ENCODE measurements at places on chromosomes 2 and 18.

DNA sequence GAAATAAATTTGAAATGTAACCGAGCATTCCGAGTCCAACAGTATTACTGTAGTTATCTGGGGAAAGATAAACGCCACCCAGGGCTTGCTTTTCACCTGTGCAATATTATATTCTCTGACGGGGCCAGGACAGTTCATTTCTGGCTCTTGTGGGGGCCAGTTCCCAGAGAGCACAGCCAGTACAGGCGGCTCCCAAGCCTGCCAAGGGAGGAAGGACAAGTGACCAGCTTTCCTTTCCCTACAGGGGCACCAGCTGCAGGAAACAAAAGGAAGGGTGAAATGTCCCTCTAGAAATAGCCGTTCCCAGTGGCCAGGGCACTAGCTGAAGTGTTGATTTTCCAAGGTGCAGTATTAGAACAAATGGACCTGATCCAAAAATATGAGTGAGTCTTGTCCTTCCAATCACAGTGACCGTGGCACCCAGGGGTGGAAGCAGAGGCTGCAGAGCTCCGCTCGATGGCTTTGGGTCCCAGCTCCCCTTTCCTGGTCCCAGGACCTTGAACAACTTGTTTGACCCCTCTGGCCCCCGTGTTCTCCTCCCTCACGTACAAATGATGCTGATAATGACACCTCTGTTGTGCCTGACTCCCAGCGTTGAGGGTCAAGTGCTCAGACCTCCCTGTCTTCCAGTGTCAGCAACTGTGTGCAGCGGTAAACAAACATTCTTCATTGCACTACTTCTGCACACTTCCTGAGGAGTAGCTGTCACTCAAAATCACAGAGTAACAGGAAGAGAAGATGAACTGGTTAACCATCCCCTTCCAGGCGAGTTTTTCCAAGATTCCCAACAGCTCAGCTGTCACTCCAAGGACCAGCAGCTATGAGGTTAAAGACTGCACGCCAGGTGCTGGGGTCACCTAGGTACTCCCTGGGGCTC, 40.9 kb downstream of the GYPC start:
- no peak for DNase-seq

- no peak for DNase-seq
Measured at GRCh38 chr18:38895560-38895959, 1330.0 kb upstream of the CELF4 start.

DNA sequence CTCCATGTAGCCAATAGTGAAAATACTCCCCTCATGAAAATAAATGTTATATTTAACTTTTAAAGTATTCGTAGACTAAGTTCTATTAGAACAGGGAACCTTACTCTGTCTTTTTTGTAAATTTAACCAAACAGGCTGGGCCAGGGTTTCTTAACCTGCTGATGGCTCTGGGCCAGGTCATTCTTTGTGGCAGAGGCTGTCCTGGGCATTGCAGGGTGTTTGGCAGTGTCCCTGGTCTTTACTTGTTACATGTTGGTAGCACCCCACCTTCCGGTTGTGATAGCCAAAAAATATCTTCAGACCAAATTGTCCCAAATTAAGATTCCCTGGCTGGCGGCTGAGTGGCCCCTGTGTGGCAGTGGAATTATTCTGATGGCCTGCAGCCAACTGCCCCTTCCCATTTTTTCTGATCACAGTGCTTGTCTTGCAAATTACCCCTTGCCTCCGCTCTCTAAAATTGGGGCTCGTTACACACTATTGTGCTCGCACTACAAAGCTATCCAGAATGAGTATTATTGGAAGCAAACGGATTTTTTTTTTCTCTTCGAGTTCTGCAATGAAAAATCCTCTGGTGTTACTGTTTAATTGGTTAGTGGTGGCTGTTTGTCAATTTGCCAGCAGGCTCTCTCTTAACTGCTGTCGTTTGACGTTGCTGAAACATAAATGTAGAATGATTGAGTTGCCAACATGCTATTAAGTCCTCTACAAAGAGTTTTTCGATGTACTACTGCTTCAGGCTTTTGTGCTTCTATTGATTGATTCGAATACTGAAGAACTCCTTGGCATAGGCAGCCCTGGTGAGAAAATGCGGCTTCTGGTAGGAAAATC, 216.9 kb downstream of the SH3RF3 start:
- DNase-seq: no peak

GRCh38 chr2:222743251-222743812, 71.9 kb downstream of the MOGAT1 start:
- DNase-seq: no peak

DNA sequence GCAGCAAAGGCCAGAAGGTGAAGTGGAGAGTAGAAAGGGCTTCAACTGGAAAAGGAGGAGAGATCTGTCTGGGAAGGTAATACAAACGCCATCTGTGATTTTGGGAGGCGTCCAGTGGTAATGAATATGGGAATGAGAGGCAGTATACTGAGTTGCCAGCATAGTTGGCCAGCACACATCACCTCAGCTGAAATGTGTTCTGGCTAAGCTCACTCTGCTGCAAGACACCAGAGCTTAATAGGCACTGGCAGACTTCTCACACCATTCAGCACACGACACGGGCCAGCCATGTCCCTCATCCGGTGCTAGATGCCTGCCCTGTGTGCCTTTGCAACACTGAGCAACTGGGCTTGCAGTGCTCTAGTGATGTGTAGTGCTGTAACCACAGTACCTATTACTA, 277.1 kb downstream of the PIEZO2 start:
- no peak for DNase-seq

DNA sequence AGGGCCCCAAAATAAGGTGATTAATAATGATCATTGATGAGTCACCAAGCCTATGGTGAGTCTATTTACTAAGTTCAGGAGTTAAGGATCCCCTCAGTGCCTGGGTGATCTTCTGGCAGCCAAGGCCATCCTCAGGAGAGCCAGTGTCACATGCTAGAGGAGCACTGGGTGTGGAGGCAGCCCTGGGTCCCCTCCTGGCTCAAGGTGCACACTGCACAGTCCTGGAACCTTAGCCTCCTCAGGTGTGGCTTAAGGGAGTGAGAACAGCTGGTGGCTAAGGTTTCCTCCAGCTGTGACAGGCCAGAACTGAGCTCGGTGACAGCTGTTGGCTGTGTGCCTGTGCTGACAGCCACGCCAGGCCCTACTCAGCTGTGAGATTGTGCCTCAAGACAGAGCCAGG, 52.1 kb upstream of the ACAA2 start:
- no peak for DNase-seq

- no peak for DNase-seq
Measured at GRCh38 chr18:79856119-79857007, 58.6 kb downstream of the KCNG2 start.

GRCh38 chr2:178990533-178991241, 59.2 kb downstream of the CCDC141 start:
- DNase-seq: no peak

DNA sequence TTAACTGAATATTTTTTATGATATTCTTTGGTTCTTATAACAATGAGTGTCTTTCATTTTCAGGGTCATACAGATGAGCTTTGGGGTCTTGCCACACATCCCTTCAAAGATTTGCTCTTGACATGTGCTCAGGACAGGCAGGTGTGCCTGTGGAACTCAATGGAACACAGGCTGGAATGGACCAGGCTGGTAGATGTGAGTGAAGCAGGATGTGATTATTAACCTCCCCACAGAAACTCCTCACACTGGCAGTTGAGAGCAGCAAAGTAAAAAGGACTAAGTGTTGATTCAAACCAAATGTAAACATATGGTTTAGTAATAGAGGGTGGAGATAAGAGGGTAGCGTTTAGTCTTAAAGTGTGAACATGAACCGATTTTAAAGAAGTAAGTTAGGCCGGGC, 57.8 kb downstream of the COX7A2L start:
- DNase-seq: no peak

- no peak for DNase-seq
Measured at GRCh38 chr2:99787769-99788382, 298.1 kb upstream of the REV1 start.

GRCh38 chr2:131112529-131112928, 7.4 kb downstream of the PLEKHB2 start:
- DNase-seq: no peak

- no peak for DNase-seq
Measured at GRCh38 chr18:75775121-75775520, 347.6 kb upstream of the SMIM21 start.

DNA sequence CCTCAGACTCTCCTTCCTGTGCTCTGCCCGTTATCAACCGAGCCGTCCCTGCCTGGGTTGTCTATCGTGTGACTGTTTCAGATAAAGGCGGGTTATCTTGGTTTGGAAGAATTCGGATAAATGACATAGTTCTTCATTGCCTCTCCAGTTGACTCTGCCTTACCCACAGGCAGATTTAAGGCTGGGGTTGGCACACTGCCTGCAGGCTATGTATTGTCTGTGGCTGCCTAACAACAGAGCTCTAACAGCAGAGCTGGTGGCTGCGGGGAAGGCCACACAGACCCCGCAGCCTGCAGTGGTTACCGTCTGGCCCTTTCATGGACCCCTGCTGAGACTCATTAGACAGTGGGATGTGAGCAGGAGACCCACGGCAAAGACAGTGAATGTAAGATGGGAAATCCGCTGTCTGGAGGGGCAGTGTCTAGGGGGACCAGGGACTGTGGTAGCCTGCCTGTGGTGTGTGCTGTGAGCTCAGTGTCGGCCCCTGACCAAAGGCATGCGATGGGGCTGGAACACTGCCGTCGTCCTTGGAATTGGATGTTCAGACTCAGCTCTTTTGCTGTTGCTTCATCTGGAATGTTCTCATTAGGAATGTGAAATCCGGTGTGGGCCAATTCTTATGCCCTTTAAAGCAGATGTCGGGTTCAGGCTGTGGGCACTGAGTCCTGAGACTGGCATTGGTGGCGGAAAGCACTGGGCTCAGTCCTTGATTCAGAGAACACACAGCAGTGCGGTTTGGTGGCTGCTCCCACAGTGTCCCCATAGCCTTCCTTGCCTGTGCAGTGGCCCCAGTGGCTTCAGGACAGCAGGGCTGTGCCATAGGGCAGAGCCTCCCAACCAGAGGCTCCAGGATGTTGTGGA, 44.5 kb downstream of the SH3RF3 start:
- DNase-seq: no peak

DNA sequence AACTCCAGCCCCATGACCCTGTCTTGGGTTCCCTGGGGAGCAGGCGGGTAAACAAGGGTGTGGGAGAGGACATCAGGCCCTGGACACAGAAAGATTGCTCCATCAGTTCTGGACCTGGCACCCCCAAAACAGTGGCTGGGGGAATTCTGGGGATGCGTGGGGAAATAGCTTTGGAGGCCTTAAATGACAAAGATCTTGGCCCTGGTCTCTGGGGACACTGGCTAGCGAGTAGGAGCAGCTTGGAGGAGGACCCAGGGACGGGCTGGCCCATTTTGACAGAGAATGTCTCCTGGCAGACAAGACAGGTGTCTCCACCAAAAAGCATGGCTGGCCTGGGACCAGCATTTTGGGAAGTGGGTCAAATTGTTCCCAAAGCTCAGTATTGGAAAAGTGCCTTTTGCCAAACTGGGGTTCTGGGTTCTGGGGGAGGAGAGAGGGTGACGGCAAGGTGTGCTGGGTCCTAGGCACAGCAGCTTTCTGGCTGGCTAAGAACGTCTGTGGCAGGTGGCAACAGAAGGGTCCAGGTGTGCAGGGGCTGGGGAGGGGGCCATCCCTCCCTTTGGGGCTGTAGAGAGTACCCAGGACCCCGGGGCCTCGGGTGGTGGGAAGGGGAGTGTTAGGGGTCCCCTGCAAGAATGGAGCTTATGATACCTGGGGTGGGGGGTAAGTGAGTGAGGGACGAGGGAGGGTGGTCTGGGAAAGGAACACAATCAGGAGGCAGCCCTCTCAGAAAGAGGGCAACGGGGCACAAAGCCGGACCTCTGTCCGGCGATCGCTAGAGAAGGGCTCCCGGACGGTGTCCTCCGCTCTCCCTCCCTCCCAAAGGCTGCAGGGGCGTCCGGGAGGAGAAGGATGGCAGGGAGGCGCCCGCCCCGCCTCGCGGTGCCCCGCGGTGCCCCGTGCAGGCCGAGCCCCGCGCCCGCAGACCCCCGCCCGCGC, 556 bp downstream of the CYRIA start:
- no peak for DNase-seq

- DNase-seq: no peak
Measured at GRCh38 chr2:33129263-33130053, 182.7 kb downstream of the LTBP1 start.

DNA sequence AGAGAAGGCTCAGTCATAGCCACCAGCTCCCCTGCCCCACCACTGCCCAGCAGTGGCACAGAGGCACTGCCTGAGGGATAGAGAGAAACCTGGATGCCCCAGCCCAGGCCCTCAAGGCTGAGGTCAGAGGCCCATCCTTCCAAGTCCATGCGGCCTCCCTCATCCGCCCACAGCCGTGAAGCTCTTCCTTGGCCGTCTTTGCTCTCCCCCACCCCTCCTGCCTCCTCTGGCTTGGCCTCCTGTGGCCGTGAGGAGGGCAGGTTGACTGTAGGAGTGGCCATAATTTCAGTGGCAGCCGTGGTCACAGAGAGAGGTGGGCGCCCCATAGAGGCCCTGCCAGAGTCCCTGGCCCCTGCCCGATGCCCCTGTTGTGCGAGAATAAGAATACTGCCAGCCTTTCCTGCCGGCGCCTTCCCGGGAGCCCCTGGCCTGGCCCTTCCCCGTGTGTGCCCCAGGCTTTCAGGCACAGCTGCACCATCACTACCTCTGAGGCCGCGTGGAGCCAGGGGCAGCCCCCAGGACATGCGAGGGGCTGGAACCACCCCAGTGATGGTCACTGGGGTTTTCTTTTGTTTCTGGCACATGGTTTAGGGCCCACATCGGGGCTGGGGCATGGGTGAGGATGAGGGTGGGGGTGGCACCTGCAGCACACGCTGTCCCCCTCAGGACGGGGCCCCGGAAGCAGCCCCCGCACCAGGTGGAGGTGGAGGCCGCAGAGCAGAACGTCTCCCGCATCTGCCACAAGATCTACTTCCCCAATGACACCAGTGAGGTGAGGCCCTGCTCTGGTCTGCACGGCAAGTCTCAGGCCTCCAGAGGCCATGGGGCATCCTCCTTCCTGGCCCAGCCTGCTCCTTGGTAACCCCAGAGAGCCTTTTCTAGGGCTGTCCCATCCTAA, 13.1 kb upstream of the GPR17 start:
- no peak for DNase-seq

- no peak for DNase-seq
Measured at GRCh38 chr2:205270689-205271088, 411.6 kb upstream of the NRP2 start.

DNA sequence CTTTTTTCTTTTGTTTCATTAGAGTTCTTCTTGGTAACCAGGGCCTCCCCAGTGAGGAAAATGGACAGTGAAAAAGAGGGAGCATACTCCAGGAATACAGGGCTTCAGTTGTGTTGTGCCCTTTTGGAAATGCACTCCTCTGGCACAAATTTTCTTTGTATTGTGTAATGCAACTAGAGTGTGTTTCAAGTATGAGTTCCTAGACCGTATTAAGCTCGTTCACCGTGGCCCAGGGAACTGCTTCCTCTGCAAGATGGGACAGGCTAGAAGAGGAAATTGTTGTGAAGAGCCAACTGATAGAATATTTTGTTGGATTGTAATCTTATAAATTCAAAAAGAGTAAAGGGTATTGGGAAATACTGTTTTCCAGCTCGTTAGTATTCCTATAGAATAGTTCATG, 137.2 kb upstream of the TTC39C start:
- DNase-seq: no peak

DNA sequence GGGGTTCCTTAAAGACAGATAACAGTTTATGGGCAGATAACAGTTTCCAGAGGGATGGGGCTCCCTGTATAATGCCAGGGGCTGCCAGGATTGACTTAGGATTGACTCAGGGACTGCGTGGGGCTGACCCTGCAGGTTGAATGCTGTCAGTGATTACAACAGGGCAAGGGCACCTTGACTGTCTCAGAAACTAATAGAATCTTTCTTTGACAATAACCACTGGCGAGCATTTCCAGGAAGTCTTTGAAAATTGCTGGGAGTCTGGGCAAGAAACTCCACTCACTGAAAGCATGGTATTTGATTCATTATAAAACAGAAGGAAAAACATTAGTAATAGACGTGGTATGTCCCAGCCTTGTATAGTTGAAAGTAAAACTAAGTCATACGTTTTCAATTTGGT, 101.0 kb downstream of the GPD2 start:
- no peak for DNase-seq
